ENCODE measurements at places on chromosomes 2 and 18.
A peak's percentile ranks its signal among the peaks of the same experiment; 100 is the strongest.

GRCh38 chr18:26764586-26764985 is 100.9 kb downstream of the AQP4 start:
- no peak for DNase-seq

DNA sequence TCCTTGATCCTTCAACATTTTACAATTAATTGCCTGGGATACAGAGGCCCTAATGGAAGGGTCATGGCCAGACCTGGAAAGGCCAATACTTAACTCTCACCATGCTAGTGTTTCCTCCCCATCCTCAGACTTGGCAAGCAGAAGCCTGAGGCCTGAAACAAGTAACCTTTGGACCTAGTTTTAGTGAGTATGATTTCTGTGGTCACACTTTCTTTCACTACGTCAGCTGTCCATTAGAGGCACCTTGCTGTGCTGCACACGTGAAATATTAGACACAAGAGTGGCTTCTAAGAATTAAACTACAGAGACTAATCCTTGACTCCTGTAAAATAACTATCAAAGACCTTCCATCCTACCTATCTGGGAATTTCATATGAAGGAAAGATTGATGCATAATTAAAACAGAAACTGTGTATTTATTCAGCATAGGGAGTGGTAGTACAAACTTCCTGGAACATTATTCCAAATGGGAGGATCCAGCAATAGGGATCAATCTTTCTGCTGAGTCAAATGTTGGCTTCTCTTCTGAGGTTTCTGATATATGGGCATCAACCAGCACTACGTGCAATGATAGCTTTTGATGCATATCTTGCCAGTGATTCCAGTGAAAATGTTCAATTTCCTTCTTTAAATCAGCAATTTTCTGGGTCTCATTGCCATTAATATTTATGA is 249.7 kb downstream of the IKZF2 start:
- no peak for DNase-seq

DNA sequence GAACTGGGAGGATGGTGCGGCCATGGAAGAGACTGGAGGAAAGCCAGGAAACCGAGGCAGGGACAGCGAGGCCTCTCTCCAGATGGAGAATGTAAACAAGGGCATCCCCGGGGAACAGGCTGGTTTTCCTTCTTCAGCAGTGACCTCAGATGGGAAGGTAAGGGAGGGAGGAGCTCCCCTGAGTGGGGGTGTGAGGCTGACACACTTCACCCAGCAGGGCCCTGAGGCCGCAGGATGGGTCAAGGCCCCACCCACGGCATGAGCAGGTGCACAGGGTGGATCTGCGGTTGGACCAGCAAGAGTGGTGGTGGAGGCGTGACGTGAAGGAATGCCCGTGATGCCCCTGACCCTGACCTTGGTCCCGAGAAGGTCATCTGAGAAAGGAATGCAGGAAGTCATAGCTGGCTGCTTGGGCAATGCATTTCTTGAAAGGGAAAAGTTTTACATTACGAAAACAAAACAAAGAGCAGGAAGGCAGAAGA is 48.1 kb downstream of the ADCY3 start:
- DNase-seq = no peak

GRCh38 chr2:151374436-151374835 is 17.0 kb downstream of the TNFAIP6 start:
- DNase-seq = no peak

- no peak for DNase-seq
Measured at GRCh38 chr18:70431203-70431624, 142.4 kb downstream of the SOCS6 start.

DNA sequence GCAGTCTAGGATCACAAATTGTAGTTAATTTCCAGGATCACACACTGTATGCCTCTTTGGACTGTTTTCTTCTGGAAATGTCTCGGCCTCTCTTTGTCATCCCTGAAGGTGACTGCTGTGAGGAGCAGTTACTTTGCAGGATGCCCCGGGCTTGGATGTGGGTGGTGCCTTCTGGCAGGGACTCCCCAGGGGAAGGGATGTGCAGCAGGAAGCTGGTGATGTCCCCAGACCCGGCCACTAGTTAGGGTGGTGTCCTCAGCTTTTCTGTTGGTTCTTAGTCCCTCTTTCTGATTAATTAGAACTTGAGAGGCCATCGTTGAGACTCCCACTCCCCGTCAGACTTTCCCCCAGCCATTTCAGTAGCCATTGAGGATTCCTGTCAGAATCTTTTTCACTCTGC is 286.6 kb upstream of the HDAC4 start:
- DNase-seq = no peak

DNA sequence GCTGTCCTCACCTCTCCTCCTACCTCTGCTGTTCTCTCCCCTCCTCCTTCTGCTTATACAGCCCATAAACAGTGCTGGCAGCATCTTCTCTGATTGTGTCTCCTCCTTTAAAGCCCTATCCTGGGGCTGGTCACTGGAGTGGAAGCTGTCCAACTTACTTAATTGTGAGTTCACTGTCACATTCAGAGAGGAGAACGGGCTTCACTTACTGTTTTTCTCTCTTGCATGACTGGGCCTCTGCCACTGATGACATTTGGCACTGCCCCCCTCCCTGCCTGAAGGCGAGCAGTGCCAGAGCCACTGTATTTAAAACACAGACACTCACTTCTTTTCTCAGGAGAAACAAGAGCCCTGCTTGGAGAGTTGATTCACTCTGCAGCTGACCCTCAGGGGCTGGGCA is 12.3 kb downstream of the GAD1 start:
- DNase-seq = no peak

DNA sequence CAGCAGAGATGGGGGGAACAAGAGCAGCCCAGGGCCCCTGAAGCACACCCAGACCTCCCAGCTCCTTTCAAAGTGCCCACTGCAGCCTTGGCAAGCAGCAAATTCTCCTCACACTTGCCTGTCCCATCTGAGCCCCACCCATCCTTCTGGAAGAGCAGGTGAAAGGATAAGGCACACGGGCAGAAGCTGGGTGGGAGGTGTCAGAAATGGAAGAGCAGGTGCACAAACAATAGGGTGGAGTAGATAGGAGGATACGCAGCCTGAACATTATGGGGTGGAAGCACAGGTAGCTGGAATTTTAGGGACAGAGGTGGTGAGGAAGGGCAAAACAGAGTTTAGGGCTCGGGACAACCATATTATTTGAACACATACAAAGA is 69.2 kb downstream of the TNS1 start:
- no peak for DNase-seq

GRCh38 chr2:147989102-147989501 is 31.4 kb downstream of the ORC4 start:
- no peak for DNase-seq

GRCh38 chr18:62300359-62300963 is 24.6 kb upstream of the TNFRSF11A start:
- no peak for DNase-seq

- DNase-seq = no peak
Measured at GRCh38 chr2:19719540-19719939, 182.2 kb downstream of the TTC32 start.

DNA sequence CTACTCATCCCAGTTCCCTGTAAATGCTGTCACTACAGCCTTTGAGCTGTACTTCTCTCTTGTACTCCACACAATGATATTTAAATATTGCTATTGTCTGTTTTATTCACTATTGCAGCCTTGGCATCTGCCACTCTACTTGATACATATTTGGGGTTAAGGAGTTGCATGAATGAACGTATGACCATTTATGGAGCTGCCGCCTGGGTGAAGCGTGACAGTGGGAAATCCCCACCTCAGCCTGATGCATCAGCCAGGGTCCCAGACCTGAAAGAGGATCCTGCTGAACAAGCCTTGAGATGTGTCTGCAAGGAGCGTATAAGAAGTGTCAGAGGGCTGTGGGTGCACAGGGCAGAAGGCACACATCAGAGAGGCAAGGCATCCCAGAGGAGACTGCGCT is 39.1 kb downstream of the MRPL35 start:
- peak; percentile 63 for DNase-seq

DNA sequence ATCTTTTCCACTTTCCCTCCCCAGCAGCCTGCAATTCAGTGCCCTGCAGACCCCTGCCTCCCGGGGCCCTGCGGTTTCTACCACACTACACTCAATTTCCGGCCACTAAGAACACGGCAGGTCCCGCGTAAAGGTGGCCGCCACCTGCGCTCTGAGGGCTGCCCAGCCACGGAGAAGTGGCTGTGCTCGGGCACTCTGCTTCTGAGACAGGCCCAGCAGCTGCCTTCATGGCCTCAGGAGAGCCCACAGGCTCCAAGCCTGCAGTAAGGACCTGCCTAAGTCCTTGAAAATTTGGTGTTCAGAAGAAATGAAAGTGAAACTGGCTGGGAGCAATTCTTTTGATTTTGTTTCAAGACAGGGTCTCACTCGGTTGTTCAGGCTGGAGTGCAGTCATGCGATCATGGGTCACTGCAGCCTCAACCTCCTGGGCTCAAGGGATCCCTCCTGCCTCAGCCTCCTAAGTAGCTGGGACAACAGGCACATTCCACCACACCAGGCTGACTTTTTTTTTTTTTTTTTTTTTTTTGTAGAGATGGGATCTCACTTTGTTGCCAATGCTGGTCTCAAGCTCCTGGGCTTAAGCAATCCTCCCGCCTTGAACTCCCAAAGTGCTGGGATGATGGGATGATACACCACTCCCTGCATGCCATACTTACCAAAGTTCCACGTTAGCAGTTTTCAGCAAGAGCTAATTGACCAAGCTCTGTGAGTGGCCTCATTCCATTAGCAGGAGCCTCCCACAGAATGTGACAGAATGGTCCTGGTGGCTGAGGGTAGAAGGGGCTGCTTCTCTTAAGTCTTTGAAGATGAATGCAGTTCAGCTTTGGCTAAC is 14.6 kb upstream of the ALPP start:
- DNase-seq = no peak

DNA sequence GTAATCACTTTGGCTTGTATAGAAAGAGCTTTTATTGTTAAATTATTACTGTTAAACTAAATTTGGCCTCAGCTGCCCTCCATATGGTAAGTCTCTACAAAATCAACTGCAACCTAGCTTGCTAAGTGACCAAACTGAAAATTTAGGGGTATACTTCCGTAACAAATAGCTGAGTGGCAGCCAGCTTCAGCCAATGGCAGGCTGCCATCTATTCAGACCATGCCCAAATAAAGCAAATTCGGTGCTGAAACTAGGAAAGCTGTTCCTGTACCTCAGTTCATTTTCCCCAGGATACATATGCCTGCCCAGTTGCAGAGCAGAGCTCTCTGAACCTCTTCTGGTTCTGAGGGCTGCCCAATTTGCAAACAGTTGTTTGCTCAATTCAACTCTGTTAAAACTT is 94.8 kb downstream of the EML6 start:
- no peak for DNase-seq

GRCh38 chr2:157627594-157628476 is 829 bp downstream of the ACVR1C start:
- DNase-seq = peak; percentile 53

DNA sequence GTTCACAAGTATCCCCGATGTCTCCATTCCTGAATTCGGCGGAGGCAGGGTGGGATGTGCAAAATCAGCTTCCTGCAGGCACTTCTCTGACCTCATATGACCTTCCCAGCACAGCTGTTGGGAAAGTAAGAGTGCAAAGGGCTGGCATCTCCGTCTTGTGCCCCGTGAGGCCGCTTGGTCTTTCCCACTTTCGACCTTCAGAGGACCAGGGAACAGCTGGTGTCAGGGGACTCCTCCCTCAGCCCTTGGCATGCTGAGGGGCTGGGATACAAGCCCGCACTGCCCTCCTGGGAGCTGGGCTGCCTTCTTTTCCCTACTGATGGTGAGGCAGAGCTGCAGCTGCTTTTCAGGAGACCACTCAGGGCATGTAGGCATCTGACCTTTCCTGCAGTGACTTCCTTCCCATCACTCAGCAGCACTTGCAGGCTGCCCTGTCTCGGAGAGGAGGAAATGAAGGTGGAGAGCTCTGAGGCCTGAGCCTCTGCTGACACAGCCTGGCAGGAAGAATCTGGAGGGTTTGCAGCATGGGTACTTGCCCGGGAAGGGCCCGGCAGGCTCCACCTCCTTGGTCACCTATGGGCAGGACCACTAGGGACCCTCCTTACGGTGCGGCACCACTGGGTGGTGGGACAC is 277.2 kb upstream of the HS6ST1 start:
- DNase-seq = no peak

- no peak for DNase-seq
Measured at GRCh38 chr2:8568543-8569302, 113.1 kb upstream of the ID2 start.

DNA sequence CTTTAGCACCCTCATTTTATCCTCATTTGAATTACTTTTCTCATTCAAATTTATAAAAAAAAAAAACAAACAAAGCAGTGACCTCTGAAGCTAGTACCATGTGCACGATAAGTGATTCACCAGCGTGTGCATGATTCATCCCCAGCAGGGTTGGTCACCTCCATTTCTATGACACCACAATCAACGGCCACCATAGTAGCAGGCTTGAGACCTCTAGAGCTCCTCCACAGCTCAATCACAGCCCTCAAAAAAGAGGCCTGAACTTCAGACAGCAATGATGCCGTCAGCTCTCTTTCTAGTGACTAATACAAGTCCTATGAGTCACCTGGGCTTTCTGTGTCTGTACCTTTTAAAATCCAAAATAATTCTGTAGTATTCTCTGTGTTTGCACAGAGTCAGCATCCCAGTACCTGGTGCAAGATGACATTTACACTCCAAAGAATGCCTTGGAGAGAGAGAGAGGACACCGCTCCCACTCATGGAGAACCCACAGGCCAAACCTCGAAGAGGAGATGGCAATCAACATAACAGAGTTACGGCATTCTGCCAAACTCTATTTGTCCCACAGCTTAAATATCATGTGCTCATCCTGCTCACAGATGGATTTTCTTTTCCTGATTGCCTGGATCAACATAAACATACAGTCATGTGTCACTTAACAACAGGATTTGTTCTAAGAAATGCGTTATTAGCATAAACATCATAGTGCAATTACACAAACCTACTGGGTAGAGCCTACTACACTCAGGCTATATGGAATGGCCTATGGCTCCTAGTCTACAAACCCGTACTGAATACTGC is 58.7 kb downstream of the L3MBTL4 start:
- no peak for DNase-seq

GRCh38 chr2:15874854-15875804 is 65.2 kb upstream of the MYCN start:
- DNase-seq = no peak

DNA sequence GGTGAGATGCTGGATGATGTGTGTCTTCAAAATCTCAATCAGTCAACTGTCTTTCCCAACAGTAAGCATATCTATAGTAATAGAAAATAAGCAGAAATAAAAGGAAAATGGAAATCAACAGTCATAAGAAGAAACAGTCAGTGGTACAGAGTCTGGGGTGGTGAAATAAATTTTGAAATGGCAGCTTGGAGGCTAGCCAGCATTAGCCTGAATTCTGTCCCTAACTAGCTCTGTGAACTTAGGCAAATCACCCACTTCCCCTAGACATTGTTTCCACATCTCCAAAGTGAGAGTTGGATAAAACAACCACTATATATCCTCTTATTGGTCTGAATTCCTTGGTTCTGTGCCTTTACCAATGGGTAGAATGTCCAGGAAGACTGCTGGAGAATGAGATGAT is 189.7 kb upstream of the REV1 start:
- no peak for DNase-seq

GRCh38 chr2:100957996-100958653 is 44.0 kb upstream of the RPL31 start:
- no peak for DNase-seq

GRCh38 chr2:172894689-172895387 is 159.2 kb downstream of the RAPGEF4 start:
- DNase-seq = no peak

Measured in activated naive CD4-positive, alpha-beta T cell treated with anti-CD3 and anti-CD28 coated beads, Interleukin-2, amount 50 U/mL, for 16 hours (primary cell).